ENCODE measurements at places on chromosomes 7 and 10.

GRCh38 chr10:72445851-72446250, 91.1 kb upstream of the DNAJB12 start:
- DNase-seq: no peak

GRCh38 chr7:91812388-91812787, 68.1 kb downstream of the MTERF1 start:
- no peak for DNase-seq

DNA sequence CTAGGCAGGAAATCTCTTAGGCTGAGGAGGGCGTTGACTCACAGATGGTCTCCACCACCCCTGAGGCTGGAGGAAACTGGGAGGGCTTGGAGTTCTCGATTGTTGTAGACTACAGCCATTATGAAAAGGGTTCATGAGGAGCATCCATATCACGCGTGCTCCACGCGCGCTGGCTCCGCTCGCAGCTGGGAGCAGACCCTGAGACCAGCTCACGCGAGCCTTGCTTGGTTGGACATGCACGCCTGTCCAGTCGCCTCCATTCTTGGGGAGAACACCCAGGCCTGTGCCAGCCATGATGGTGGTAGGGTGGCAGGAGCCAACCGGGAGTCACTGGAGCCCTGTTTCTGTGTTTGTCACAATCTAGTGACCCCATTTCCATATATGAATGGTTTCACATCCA, 139.1 kb downstream of the TCERG1L start:
- no peak for DNase-seq

DNA sequence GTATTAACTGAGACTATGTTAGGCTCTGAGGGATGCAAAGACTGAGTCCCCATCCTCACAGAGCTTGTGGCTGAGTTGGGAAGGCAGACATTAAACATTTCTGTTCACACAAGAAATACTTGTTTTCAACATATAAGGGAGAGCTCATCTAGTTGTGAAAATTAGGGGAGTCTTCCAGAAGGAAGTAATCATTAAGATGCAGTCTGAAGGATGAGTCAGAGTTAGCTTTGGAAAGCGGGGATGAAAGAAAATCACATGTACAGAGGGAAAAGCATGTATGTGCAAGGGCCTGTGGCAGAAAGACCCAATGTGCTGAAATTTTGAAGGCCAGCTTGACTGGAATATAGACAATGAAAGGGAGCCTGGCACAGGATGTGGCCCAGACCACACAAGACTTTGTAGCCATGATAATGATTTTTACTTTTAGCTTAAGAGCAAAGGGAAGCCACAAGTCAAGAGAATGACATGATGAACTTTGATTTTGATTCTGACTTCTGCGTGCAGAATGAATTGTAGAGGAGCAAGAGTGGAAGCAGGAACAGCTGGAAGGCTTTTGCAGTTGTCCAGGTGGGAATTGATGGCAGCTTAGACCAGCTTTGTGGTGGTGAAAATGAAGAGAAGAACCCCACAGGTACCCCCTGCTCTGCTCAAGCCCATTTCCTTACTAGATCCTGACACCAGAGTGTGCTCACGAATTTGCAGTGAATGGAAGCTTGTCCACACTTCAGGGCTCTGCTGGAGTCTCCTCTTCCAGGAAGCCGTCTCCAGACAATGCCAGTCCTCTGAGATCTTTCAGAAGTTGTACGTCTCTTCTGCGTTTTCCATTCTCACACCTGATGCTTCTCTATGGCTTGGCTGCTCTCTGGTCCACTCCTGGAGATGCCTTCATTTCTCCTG, 115.6 kb downstream of the ATXN7L1 start:
- no peak for DNase-seq

DNA sequence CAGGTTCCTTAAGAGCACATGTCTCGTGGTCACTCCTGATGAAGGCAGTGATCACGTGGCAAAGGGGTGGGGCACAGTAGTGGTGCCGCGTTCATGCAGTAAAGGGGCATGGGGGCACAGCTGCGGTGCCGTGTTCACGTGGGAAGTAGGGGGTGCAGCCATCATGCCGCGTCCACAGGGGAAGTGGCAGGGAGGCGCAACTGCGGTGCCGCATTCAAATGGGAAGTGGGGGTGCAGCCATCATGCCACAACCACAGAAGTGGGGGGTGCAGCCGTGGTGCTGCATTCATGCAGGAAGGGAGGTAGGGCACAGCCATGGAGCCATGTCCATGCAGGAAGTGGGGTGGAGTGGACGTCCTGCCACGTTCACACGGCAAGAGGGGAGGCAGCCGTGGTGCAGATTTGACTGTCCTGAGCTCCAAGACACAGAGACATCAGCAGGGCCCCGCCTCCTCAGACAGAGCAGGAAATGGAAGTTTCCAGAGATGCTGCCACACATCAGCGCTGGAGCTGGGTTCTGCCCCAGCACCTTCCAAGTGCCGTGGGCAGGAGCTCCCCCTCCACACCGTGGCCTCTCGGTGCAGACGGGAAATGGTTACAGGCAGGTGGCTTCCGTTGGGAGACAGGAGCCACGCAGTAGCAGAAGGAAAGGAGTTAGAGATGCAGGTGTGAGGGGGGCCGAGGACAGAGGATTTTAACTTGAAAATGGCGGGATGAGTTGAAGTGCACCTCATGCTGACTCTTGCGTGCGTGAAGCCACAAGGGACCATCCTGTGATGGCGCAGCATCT, 95.0 kb upstream of the DDC start:
- no peak for DNase-seq

DNA sequence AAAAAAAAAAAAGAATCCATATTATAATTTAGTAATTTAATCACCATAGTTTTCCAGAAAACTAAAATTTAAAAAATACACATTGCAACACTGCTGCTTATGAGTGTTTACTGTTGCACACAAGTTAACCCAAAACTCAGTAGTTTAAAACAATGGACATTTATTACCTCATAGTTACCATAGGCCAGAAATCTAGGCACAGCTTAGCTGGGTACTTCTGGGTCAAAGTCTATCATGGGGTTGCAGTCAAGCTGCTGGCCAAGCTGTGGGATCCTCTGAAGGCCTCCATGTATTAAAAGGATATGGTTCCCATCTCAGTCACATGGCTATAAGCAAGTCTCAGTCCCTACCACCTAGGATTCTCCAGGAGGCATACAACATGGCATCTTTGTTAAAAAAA, 83.6 kb downstream of the ZFAND4 start:
- DNase-seq: no peak
